ENCODE measurements at places on chromosomes 2 and 18.

DNA sequence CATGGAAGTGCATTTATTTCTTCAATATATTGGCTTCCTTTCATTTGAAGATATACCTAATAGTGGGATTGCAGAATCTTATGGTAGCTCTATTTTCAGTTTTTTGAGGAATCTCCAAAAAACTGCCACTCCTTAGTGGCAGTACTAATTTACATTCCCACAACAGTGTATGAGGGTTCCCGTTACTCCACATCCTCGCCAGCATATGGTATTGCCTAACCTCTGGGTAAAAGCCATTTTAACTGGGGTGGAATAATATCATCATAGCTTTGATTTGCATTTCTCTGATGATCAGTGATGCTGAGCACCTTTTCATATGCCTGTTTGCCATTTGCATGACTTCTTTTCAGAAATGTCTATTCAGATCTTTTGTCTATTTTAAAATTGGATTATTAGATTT is 471.9 kb upstream of the UBE2E3 start:
- DNase-seq, result no peak

DNA sequence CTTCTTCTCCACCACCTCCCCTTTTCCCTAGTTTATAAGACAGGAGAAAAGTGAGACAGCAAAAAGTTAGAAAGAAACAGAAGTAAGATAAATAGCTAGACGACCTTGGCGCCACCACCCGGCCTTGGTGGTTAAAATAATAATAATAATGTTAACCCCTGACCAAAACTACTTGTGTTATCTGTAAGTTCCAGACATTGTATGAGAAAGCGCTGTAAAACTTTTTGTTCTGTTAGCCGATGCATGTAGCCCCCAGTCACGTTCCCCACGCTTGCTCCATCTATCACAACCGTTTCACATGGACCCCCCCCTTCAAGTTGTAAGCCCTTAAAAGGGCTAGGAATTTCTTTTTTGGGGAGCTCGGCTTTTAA is 1.5 kb upstream of the BUB1 start:
- no peak for DNase-seq

- DNase-seq, result no peak
Measured at GRCh38 chr2:126858991-126859390, 39.7 kb upstream of the TEX51 start.

GRCh38 chr2:28163028-28163427 is 229.6 kb upstream of the FOSL2 start:
- DNase-seq, result no peak

DNA sequence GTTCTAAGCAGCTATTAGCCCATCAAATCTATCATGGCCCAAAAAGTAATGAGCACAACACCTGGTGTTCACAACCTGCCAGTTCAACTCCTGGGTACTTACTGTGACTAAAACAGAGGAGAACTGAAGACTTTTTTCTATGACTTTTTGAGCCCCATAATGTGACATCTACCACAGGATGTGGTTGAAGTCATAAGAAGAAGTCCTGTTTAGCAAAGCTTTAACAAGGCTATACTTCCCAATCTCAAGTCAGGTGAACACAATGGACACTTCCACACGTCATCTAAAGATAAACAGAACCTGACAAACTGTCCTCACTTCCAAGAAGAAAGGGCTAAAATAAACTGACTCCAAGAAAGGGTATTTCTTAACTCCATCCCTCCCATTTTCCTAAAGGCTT is 138.8 kb downstream of the ATAD2B start:
- DNase-seq, result no peak

GRCh38 chr18:49617865-49618264 is 56.0 kb downstream of the LIPG start:
- no peak for DNase-seq

- DNase-seq, result peak; percentile 63
Measured at GRCh38 chr2:69143748-69144360, 130.9 kb downstream of the ANTXR1 start.

- DNase-seq, result no peak
Measured at GRCh38 chr2:70979626-70980025, 1.2 kb downstream of the ANKRD53 start.

- no peak for DNase-seq
Measured at GRCh38 chr18:8699948-8700347, 5.4 kb upstream of the MTCL1 start.

- DNase-seq, result no peak
Measured at GRCh38 chr2:223989206-223989855, 32.1 kb downstream of the MRPL44 start.

- DNase-seq, result no peak
Measured at GRCh38 chr2:192377173-192377572, 182.4 kb upstream of the TMEFF2 start.

GRCh38 chr2:232652505-232652851 is 19.1 kb downstream of the EFHD1 start:
- DNase-seq, result no peak

- no peak for DNase-seq
Measured at GRCh38 chr2:40531359-40531758, 79.5 kb upstream of the SLC8A1 start.

- no peak for DNase-seq
Measured at GRCh38 chr2:209878701-209879100, 107.1 kb downstream of the UNC80 start.

- DNase-seq, result no peak
Measured at GRCh38 chr18:47969816-47970215, 39.4 kb upstream of the SMAD2 start.

DNA sequence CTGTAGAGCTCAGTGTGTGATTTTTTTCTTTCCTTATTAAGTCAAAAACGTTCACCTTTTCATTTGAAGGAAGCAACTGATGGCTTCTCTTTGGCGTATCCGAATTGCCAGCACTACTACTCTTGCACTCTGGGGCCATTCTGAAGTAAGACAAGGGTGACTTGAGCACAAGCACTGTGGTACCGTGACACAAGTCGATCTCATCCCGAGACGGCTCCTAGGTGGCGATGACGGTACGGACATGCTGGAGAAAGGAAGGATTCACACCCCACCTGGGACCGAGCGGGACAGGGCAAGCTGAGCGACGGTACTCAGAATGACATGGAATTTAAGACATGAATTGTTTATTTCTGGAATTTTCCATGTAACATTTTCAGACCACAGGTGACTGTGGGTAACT is 36.8 kb upstream of the LDLRAD4 start:
- no peak for DNase-seq

GRCh38 chr2:26849056-26849999 is 1.4 kb downstream of the DPYSL5 start:
- no peak for DNase-seq

GRCh38 chr2:177165721-177166711 is 46.6 kb upstream of the HNRNPA3 start:
- peak; percentile 64 for DNase-seq

- DNase-seq, result no peak
Measured at GRCh38 chr2:65711863-65712262, 279.5 kb upstream of the SPRED2 start.

- DNase-seq, result no peak
Measured at GRCh38 chr2:57534358-57534757, 512.2 kb upstream of the VRK2 start.

- DNase-seq, result peak; percentile 92
Measured at GRCh38 chr18:57771626-57772025, 31.5 kb downstream of the ATP8B1 start.

DNA sequence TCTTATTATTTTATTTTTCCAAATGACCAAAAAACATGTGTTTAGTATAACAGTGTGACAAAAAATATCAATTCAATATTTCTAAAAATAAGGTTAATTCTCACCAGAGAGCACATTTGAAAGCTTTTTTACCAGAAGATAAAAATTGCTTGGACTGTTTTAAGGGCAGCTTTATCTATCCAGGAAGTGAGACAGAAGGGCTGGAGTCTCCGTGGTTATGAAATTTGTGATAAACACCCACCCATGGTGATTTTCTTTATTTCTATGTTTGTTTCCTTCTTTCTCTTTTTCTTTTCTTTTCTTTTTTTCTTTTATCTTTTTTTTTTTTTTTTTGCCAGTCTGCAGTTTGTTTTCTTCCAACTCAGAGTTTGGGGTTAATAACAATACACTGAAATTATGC is 298.5 kb downstream of the PIEZO2 start:
- no peak for DNase-seq

DNA sequence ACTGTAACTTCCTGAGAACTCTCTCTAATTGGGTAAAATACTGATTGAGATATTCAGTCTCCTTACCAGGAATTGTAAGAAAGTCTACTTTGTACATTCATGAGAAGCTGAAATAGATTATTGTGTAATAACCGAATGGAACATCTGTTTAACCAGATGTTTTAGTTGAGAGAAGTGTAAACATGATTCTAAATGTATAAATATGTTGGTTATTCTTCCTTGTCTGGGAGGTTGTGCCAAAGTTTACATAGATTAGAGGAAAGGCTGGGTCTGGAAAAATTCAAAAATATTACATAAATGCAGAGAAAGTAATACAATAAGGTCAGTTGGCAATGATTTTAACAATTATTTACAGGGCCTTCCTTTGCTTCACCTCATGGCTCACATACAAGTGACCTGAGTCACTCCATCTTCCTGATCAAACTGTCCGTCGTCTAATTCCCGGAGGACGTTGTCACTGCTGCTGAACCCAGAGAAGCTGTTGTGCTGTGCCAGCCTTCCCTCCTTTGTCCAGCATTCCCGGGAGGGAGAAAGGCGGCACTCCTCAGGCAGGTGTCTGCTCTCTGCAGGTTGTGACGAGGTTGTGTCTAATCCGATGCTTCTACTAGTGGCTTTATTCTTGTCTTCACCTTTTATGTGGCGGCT is 55.9 kb downstream of the MOB4 start:
- no peak for DNase-seq

- no peak for DNase-seq
Measured at GRCh38 chr2:28030600-28030999, 140.1 kb downstream of the BABAM2 start.

- no peak for DNase-seq
Measured at GRCh38 chr2:105598829-105599698, 145.6 kb upstream of the NCK2 start.

GRCh38 chr18:77870199-77870598 is 620.6 kb downstream of the GALR1 start:
- no peak for DNase-seq

- DNase-seq, result no peak
Measured at GRCh38 chr2:62713837-62714236, 8.3 kb downstream of the EHBP1 start.

GRCh38 chr18:52190631-52191030 is 149.4 kb upstream of the DCC start:
- no peak for DNase-seq

DNA sequence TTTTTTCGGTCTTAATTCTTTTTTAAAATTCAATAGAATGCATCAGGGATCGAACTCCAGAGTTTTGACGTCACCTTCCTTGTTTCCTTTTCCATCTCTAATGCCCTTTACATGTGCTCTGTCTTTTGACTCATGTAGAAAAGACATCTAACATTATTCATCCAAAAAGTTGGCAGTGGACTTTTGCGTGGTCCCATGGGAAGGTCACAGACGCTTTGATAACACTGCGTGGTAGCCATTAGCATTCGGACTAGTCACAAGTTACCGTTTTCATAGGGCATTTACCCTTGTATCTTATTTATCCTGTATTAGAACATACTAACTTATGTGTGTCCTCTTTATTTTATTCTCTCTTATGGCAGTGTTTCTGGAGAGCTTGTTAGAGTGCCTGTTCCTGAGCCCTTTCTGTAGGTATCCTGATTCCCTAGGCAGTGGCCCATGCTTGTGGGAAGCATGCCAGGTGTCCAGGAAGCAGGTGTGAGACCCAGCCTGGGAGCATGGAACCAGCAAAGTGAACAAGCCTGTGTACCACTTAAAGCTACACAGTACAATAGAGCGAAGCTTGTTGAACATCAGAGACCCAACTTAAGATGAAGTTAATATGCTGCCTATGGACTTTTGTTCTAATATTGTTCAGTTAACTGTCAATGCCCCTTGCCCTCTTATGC is 73.6 kb upstream of the RBM44 start:
- no peak for DNase-seq

GRCh38 chr2:233221378-233222063 is 30.0 kb upstream of the ATG16L1 start:
- DNase-seq, result peak; percentile 25

- no peak for DNase-seq
Measured at GRCh38 chr2:237734905-237735623, 63.5 kb upstream of the RBM44 start.

- no peak for DNase-seq
Measured at GRCh38 chr2:19902216-19902740, 495 bp upstream of the TTC32 start.

- no peak for DNase-seq
Measured at GRCh38 chr2:6866275-6866671, 566 bp upstream of the CMPK2 start.

GRCh38 chr2:58866527-58866926 is 625.4 kb upstream of the FANCL start:
- DNase-seq, result no peak

GRCh38 chr2:102051692-102052277 is 60.0 kb downstream of the IL1R2 start:
- DNase-seq, result no peak

- DNase-seq, result peak; percentile 66
Measured at GRCh38 chr2:149169656-149170055, 131.2 kb downstream of the LYPD6B start.

DNA sequence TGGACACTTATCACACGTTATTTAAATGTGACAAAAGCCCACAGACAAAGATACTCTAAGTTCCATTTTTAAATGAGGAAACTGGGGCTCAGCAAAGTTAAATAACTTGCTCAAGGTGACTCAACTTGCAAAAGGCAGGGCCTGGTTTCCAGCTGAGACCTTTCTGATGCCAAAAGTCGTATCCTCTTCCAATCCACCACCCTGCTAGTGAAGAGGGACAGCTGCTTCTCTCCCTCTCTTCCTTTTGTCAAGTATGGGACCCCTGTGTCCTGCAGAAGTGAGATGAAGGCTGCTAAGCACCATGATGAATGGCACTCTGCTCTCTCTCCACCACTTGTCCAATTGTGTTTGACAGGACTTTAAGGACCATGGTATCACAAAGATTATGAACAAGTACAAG is 140.9 kb downstream of the DYM start:
- DNase-seq, result no peak

DNA sequence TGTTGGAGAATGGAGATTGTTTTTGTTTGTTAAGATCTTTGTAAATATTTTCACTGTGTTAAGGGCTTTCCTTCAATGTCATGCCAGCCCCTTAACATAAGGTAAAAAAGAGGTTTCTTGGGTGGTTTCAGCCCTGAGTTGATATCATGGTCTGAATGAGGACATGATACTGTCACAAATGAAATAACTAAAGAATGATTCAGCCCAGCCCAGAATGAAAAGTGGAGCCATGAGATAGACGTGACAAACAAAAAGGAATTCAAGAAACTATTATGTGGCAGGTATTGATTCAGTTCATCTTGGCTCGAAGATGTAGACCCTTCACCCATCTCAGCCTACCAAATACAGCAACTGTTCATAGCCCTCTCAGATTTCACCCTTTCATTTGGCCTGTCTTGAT is 88.6 kb upstream of the TTN start:
- no peak for DNase-seq

DNA sequence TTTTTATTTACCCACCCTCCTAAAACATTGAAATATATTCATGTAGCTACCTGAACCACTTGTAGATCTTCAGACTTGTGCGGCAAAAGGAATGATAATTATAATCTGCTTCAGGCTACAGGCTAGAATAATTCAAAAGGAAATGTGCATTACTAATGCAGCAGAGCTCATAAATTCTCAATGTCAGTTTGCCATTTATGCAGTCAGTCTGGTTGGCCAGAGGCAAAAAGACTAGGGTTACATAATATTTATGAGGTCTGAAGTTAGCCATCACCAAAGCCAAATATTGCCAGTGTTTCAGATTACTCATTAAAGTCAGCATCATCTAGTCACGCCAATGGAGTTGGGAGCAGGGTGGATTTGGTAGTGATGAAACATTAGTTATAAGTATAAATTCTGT is 38.9 kb downstream of the METAP1D start:
- no peak for DNase-seq
